ENCODE measurements at places on chromosomes 2 and 18.

DNA sequence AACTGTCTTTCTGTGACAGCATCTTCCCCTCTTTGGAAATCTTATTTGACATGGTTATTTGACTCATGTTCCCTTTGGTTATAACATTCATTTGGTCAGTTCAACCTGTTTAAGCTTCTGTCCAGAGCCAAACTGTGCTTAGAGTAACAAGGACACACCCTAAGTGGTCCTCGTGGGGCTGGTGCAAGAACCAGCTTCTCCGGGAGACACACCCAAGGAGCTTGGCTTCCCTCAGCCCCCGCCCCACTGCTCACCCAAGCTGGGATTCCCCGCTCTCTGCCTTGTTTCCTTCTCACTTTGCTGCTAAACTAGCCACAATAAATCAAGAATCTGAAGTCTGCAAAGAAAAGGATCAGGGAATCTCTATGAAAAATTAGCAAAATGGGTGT lies 1.4 kb downstream of the SCYGR3 start:
- DNase-seq = no peak

DNA sequence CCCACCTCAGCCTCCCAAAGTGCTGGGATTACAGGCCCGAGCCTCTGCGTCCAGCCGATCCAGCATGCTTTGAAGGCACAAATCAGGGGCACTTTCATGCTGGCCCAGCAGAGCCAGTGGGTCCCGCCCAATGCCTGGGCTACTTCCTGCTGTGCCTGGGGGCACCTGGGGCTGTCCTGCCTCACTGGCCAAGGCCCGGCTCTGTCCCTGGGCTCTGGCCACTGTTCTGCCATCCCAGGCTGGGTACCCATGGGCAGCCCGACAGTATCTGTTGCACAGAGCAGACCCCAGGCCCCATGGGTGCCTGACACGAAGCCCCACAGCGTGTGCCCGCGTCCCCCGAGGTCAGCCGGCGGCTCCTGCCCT lies 6.8 kb upstream of the GAL3ST2 start:
- DNase-seq = no peak

GRCh38 chr2:146467425-146467824 lies 1377.4 kb upstream of the ACVR2A start:
- no peak for DNase-seq

GRCh38 chr2:43885132-43885632 lies 46.4 kb downstream of the ABCG8 start:
- no peak for DNase-seq

GRCh38 chr2:37575780-37576179 lies 95.7 kb downstream of the CDC42EP3 start:
- DNase-seq = no peak

DNA sequence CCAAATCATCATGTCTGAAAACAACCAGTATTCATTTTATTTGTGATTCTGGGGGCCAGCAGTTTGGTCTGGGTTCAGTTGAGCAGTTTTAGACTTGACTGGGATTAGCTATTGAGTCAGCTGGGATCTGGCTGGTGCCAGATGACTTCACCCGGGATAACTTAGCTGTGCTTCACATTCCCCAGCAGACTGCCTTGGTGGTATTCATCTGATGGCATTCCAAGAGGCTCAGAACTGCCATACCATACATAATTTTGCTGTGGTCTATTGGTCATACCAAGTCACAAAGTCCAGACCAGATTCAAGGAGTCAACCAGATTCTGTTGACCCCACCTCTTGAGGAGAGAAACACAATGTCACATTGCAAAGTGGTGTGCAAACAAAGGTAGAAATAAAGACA lies 7.8 kb upstream of the FSHR start:
- DNase-seq = no peak

DNA sequence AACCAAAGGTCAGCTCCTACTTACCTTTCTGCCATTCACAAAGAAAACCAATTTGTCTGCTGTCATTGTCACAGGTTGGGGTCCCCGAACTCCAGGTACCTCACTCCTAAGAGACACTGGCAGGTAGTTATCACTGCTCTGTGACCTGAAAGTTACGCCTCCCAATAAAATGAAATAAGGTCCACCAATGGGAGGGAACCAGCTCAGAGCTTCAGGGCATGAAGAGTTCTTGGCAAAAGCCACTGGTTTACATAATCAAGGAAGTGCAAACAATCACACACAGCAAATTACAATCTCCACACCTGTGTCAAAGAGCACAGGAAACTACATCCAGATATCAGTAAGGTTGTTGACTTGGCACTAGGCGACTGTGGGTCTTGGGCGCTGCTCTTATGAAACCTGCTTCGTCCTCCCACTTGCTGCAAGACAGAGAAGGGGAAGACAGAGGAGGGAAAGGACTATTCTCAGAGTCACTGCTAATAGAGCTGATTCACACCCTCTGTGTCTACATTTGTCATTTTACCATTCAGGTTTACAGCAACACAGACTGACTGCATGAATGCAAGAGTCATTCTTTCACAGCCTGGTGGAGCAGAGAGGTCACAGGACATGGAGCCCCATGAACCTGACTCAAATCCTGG lies at the start of gene XDH:
XDH (minus strand) TSS at position 142 of the 641 bp plus-strand sequence; CDS start at position 66, 76 bp downstream.
- DNase-seq = no peak

GRCh38 chr2:179181002-179181401 lies 83.6 kb downstream of the SESTD1 start:
- no peak for DNase-seq

DNA sequence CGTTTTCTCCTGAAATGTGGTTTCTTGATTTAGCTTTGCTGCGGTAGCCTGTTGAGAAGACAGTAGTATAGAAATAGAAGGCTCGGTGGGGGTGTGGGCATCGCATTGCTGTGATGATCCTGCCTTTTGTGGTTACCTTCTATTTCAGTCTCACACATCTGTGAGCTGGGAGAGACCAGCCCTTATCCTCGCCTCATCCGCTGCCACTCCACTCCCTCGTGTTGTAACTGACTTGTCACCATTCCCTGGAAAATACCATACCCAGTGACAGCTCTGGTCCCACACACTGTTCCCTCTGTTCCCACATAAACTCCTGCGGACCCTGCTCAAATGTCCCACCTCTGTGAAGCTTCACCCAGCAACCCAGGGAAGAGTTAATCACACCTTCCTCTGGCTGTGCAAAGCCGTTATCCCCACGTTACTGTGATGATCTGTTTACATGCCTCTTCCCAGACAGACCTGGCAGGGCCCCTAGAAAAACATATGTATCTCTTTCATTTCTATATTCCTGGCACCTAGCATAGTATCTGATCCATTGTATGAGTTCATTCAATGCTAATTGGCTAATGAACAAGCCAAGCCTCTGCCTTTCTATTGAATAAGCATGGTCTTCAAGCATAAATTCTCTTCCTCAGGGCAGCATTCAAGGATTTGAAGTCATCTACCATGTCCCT lies 114.6 kb downstream of the MAPK4 start:
- DNase-seq = no peak

- no peak for DNase-seq
Observed at GRCh38 chr2:179645047-179645446, 216.4 kb downstream of the ZNF385B start.

DNA sequence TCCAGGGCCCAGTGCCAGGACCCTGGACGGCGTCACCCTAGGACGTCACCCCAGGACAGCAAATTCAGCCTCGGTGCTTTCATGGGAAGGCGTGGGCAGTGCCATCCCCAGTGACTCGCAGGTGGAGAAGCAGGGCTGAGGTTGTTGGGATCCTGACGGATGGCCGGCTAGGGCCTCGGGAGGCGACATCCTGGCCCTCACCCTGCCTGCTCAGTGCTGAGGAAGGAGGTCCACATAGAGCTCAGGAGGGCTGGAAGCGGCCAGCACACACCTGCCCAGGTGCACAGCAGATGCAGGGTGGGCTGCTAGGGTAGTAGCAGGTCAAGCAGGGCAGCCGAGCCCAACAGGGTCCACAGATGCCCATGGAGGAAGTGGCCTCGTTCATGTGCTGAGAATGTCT lies 482.0 kb upstream of the SALL3 start:
- no peak for DNase-seq

DNA sequence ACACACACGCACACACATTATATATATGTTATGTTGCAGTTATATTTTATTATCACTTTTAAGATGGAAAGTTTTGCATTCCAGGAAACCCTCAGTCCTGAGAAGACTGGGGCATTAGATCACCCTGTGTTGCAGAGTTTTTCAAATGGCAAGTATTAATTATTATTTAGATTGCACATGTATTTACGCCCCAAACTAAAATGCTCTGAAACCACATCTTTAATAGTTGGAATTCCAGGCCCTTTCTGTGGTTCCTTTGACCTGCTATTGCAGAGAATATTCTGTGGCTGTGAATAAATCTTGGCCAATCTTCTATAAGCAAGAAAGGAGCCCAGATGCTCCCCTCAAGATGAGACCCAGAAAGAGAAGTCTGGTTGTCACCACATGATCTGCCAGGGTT lies 427.0 kb upstream of the TNP1 start:
- no peak for DNase-seq

DNA sequence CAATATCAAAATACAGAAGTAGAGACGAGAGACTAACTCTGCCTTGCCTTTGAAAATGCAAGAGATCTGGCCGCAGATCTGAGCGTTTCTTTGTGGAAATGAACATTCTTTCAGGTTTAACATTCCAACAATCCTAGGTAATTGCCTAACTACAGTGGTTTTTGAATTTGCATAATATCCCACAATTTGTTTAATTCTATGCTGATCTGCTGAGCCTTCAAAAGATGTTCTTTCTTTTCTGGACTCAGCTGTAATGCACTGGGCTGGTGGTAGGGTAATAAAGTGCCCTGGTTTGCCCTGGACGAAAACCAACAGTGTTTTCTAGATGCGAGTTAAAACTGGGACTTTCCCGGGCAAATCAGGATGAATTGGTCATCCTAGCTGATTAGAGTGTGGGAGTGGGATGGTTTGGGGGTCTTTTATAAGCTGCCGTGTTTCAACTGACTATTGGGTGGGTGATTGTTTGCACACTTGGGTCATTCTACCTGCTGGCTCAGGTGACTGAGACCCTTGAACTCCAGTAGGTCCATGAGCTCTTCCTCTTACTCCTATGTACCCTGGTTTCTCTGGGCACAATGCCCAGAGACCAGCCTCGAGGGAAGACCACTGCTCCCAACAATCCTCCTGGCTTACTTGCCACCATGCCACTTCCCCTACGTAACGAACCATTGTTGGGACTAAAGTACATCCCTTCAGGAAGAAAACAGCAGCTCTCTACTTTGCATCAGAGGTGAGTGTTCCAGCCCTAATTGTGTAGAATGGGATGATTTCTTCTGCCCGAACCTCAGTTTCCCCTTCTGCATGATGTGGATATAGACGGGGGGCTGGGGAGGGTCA lies 3.4 kb upstream of the PAX8 start:
- no peak for DNase-seq

- DNase-seq = no peak
Observed at GRCh38 chr2:223692191-223692947, 90.2 kb upstream of the SCG2 start.

GRCh38 chr2:190771726-190772125 lies 108.9 kb upstream of the GLS start:
- DNase-seq = no peak

- no peak for DNase-seq
Observed at GRCh38 chr18:75660932-75661331, 233.4 kb upstream of the SMIM21 start.
